ENCODE measurements at places on chromosomes 6 and 20. TPM values are rescaled to one million over a fixed set of nuclear protein-coding genes. Genes with fewer than 3 reads are reported as not detected.

Gene EYS
- 0.60 TPM for total RNA-seq

Gene CTAGE9
- not detected for total RNA-seq

DNA sequence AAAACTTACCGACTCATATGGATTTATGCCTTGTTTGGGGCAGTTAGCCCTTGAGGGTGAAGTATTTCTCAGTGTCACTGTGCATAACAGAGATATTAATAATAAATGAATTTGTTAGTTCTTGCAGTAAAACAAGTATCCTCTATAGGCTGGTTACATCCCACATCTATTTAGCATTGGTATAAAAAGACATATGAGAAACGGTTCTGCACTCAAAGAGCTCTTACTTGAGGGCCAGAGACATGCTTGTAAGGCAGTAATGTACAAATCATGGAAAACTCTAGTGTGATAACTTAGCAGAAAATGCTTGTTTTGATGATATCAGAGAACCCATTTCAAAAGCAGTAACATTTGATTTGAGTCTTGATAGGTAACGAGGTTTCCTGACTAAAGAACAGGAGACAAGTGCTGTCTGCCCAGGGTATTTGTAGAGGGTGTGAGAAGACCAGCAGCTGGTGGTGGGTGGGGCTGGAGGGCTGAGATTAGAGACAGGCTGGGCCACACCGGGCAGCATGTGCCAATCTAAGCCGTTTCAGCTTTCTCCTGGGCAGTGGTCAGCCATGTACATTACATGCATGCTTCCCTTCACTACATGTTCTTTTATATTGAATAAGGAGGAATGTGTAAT is 46.3 kb downstream of the TULP4 start:
- peak; percentile 48 for DNase-seq

- no peak for DNase-seq
Measured at GRCh38 chr6:20292905-20293304, 80.6 kb upstream of the MBOAT1 start.

Gene SNAI1
- total RNA-seq: 0.78 TPM

- DNase-seq: no peak
Measured at GRCh38 chr20:22572023-22572422, 12.3 kb downstream of the FOXA2 start.

DNA sequence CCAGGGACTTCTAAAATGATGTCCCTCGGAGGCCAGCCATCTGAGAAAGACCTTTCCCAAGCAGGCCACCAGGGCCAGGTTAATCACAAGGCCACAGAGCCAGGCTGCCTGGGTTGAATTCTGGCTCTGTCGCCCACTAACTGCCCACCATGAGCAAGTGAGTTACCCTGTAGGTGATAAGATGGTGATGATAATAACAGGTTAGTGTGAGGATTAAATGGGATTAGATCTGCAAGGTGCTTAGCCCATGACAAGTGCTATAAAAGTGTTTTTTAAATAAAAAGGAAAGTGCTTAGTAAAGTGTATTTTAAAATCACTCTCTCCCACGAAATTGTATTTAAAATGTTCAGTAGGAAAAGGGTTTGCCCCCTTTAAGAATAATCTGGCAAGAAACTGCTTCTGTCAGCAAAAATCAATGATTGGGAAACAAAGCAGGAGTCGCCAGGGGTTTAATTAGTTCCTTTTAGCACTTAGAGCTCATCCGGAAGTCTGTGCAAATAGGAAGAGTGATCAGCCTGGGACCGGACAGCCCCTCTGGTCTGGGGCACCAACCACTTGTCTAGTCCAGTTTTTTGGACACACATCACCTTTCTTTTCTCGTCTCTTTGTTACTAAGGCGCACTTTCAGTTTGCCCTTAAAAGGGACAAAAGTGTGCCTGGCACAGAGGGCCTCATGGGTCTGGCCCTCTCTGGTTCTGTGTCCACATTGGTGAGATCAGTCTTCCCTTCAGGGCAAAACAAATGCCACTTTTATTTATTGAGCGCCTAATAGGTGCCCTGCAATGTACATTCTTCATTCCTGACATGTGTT is 150.4 kb downstream of the GRM4 start:
- no peak for DNase-seq

DNA sequence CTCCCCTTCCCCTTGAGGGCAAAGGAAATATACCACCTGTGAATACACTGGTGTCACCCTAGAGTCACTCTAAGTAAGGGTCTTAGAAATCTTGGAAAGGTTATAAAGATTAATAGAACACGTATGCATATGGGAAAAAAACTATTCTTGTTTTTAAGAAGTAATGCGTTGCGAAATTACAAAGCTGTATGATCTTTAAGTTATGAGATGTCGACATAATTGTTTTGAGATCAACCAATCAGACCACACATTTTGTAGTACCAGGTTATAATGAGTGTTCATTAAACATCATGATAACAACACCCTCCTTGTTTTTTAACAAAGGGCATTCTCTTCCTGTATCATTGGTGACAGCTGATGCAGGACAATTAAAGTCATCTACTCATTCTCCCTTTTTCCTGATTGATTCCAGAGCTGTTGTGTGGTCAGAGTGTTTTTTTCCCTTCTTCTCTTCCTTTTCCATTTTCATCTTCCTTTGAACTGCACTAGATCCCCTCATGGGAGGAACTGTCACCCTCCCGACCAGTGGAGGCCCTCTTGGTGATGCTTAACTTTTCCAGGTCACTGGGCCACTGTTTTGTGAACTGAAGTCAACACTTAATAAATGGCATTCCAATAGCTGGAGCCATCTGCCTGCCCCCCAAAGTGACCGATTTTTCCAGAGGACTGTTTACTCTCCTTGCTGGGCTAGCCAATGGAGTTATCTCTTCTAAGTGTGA is 37.0 kb downstream of the PRDM1 start:
- DNase-seq: no peak

Gene ADGRF5
- total RNA-seq: 3.9 TPM

DNA sequence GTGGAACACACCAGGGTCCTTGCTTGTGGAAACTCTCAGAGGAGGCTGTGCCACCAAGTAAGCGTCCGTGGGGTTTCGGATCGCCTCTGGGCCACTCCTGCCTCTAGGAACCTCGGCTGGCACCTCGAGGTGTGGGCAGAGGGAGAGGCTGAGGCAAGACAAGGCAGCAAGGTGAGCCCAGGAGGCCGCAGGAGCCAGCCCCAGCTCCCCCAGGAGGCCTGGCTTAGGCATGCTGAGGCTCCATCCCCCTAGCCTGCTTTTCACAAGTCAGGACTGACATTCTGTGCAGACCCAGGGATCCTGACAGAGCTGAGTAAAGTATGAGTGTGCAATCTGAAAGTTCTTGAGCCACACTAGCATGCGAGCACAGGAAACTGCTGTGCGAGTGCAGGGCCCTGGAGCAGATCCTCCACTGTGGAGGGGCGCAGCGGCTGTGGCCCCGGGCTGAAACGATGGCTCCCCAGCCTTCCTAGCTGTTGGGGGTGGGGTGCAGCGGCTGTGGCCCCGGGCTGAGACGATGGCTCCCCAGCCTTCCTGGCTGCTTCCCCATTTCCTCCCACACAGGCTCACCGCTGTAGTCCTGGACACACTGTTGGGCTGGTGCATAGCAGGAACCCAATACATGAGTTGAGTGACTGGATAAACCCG is 75.2 kb upstream of the CD93 start:
- DNase-seq: no peak

Gene PMEPA1
- 23.5 TPM for total RNA-seq

Gene NINL
- total RNA-seq: 1.8 TPM

DNA sequence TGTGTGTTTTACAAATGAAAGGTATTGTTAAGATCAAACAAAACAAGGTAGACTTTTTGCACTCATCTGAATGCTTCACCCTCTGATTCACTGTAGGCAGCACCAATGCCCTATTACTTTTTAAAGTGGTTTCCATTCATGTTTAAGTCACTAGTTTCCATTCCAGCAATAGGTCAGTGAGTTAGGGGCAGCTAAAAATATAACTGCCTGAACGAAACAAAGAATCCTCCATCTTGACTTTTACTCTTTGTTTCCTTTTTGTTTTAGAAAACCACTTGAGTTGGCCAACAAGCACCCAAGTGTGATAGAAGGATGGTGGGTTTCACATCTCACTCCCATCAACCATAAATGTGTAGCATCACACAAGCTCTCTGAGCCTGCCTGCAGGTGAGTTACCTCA is 25.5 kb downstream of the CLIC5 start:
- DNase-seq: no peak

DNA sequence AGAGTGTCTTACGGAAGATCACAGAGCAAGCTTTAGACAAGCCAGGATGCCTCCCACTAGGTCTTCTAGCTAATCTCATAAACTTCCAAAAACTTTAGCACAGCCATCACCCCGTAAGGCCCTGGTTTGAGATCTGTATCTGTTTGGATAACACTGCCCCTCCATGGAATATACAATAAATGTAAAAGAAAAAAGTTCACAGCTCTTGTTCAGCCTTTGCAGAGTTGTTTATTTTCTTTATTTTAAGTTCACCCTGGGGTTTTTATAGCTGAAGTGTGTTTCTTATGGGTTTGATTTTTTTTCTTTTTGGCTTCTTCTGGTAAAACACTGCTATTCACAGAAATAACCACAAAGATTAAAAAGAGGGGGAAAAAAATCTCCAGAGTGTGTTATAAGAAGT is 125.6 kb downstream of the EYA2 start:
- no peak for DNase-seq

DNA sequence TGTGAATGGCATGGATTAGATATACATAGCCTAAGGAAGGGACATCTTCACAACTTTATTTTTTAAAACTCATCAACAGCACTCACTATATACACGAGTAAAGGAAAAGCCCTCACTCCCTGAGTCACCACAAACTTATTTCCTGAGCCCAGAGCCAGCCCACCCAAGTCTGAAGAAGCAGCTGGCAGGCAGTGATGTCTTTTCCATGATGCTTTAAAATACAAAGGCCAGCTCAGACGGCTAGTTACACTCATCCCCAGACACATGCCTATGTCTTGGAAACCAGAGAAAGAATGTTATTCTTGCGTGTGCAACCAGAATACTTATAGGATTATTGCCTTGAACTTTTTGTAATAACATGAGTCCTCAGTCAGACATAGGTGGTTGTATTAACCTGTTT is 114.4 kb downstream of the ADGRG6 start:
- DNase-seq: no peak

Gene PABPC1L
- total RNA-seq: 13.3 TPM

Gene ZGPAT
- 24.3 TPM for total RNA-seq

GRCh38 chr6:96659084-96659845 is 96.3 kb downstream of the FHL5 start:
- DNase-seq: no peak

- DNase-seq: peak; percentile 95
Measured at GRCh38 chr6:131063028-131063763, at the start of gene EPB41L2. EPB41L2 (minus strand) TSS chr6:131063245; CDS start chr6:130956485, 106,760 bp downstream.

GRCh38 chr20:1827974-1828785 is 67.0 kb upstream of the SIRPA start:
- peak; percentile 73 for DNase-seq

GRCh38 chr6:3357678-3358077 is 98.9 kb downstream of the PSMG4 start:
- DNase-seq: no peak

DNA sequence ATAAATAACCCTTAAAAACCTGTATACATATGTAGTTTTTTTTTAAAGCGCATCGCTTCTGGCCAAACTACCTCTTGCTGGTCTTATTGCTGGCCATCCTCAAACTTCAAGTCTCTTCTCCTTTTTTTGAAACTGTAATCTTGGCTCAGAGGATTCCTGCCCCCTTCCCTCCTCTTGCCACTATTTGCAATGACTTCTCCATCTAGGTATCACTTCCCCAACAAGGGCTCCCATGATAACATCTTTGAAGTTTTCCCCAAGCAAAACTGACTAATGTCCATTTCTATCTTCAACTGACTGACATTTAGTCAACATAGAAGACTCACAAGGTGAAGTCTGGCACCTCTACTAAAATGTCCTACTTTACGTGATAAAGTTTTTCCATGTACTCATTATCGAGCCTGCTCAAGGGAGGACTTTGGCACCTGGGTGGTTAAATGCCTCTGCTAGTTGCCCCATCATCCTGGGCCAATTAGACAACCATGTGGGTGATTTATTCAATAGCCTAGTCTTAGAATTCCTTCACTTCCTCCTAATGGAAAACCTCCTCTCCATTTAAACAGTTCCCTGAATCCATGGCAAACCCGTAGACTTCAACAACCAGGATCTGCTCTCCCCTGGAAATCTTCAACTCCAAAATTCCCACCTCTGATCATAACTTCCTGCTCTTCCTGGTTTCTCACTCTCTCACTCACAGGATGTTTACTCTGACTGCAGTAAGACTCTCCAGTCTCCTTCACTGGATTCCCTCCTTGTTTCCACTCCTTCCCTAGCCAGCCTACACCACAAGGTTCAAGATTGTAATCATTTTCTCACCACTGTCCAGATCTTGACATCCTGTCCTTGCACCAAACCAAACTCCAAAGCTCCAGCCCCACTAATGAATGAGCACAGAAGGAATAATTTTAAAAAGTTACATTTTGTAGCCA is 9.4 kb upstream of the PLAGL1 start:
- no peak for DNase-seq

GRCh38 chr6:54747955-54748354 is 98.6 kb upstream of the FAM83B start:
- DNase-seq: no peak

Gene SUMO4
- total RNA-seq: 3.6 TPM

Gene HDGFL1
- total RNA-seq: not detected

- no peak for DNase-seq
Measured at GRCh38 chr6:453152-453551, 61.6 kb downstream of the IRF4 start.

DNA sequence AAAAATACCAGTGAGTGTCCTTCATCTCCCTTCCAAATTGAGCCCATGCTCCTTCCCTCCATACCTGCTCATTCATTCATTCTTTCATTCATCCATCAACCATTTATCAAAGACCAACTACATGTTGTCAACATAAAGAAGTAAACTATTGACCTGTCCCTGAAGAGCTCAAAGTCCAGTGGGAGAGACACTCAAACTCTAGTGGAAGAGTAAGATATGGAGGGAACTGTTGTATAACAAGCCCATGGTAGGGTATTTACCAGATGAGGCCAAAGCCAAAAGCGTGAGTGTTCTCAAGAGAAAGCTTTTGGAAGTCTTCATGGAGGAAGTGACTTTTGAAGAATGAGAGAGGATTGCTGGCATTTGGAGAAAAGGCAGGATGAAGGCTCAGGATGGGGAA is 163.4 kb upstream of the SPACA1 start:
- DNase-seq: no peak

Data from mucosa of descending colon (tissue), 3 donors.